ENCODE measurements at places on chromosomes 11 and 22.

DNA sequence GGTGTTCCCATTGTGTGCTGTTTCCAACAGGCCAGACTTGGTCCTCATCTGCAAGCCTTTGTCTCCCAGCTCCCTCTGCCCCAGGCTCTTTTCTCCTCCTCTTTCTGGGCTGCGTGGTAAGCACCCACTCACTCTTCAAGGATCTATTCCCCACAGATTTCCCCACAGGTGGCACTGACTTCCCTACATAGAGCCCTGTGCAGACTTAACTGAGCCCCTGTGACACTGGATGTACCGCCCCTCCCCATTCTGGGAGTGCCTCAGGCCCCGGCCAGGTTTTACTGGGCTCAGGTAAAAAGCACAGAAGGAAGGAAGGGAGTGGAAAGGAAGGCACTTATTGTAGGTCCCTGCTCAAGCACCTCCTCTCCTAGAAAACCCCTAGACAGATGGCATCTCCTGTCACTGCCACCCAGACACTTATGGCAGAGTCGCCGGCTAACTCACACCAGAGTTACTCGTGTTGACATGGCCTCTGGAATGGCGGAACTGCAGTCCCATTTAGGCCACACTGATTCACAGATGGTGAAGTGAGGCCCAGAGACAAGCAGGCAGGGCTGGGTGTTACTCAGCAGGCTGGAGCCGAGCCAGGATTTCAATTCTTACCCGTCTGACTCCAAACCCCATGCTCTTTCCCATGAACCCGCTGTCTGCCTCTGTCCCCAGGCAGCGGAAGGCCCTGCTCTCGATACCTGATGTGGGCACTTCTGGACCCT is 47.2 kb downstream of the LRRC32 start:
- DNase-seq = peak; percentile 56

- DNase-seq = no peak
Measured at GRCh38 chr11:113504586-113504985, 29.4 kb upstream of the DRD2 start.

GRCh38 chr11:24560324-24560723 is 63.5 kb downstream of the LUZP2 start:
- no peak for DNase-seq

DNA sequence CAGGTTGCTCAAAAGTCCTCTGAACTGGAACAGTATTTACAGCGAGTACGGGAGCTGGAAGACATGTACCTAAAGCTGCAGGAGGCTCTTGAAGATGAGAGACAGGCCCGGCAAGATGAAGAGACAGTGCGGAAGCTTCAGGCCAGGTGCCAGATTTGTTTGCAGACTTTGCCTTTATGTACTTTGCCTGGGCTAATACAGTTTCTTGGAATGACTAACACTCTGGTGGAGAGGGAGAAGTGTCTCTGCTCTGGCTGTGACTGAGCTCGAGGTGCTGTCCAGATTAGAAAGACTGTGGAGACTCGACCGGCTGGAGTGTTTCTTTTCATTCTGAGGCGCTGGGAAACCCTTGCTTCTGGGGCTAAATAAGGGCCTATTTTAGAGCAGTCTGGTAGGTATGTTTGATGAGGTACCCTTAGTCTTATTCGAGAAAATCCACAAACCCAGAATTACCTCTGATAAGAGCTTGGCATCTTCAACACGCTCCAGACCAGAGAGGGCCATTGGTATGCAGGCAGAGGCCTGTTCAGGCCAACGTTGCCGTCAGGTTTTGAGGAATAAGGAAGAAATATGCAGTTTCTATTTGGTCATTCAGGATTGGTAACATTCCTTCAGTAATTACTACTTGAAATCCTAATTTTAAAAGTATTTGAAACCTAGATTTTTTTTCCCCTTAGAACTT is 76.5 kb downstream of the SWAP70 start:
- no peak for DNase-seq

DNA sequence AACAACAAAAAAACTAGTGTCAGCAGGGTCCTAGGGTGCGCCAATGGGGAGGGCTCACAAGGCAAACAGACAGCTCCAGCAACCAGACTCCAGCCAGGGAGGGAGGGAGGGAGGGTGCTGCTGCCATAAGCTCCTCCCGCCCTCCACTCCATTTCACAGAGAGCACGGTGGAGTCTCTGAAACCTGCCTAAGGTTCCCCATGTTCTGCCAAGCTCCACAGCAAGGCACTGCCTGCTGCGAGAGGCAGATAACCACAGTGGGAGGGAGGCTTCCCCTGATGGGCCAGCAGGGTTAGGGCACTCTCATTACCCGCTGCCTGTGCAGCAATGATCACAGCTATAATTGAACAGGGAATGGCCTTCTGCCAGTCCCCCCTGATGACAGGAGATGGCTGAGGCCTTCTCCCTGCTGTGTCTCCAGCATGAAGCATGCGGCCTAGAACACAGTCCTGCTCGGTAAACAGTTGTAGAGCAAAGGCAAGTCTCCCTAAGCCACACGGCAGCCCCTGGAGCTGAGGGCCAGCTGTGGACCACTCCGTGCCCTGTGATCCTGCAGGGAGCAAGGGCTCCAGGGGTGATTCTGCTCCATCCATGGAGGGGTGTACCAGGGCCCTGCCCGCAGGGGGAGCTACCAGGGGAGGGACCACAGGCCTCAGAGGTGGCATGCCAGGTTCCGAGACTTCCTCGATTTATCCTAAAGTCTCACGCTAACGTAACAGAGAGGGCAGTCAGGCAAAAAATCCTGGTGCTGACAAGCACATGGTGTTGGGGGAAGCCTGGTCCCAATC is 42.9 kb downstream of the PC start:
- DNase-seq = no peak

All from EL (cell line).